Cerebellum (tissue), 4 donors: ENCODE measurements at places on chromosomes 4 and X.

DNA sequence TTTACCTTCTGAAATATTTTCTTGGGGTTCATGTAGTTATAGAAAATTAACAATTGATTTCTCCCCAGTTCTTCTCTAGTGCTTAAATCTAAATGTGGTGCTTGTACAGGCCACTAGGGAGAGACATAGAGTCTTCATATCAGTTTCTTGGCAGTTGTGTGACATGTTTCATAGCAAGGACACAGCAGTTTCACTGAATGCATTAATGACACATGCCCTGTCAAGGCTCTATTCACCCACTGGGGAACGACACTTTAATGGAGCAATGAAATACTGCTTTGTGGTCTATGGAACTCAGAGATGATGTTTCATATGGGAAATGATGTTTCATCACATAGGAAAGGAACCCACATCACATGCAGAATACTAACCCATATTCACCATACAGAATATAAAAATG is 2.8 kb downstream of the VEGFC start:
- DNase-seq: peak; percentile 30

- peak; percentile 30 for DNase-seq
Measured at GRCh38 chrX:53445977-53446376, 11.8 kb upstream of the HSD17B10 start.

DNA sequence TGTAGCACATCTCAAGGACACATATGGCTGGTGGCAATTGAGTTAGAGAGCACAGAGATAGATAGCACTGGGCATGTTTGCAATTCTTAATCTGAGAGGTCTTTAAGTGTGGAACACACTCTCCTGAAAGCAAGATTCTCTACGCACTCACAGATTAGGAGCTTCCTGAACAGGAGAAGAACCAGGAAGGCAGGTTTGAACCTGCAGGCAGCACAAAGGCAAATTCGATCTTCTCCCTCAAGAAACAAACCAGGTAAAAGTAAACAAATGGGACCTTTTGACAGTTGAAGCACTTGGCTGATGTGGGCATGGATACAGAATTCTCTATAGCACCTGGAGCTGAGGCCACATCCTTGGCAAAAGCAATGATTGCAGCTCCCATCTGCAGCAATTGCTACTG is 24.3 kb downstream of the HS3ST1 start:
- DNase-seq: no peak

GRCh38 chr4:139525414-139525813 is 30.6 kb downstream of the SETD7 start:
- no peak for DNase-seq

DNA sequence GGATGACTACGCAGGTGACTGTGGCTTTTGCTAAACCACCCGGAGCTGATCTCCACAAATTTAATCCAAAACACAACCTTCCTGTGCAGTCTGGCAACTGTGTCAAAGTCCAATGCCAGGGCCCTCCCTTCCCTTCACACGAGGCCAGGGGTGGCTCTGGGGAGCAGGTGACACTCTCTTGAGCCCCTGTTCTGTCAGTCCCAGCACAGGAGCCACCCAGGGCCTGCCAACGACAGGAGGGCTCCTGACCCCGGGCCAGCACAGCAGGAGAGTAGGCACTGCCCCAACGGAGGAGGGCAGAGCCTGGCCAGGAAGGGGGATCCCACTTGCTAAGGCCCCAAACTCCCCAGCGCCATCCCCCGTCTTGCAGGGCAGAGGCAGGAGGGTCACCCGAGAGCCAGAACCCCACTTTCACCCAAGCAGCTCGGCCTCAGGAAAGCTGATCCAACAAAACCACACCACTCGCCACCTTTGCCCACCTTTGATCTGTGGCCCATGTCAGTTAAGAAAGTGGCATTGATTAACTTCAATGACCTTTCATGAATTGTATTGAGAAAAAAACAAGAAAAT is 44.7 kb downstream of the FAM53A start:
- no peak for DNase-seq

DNA sequence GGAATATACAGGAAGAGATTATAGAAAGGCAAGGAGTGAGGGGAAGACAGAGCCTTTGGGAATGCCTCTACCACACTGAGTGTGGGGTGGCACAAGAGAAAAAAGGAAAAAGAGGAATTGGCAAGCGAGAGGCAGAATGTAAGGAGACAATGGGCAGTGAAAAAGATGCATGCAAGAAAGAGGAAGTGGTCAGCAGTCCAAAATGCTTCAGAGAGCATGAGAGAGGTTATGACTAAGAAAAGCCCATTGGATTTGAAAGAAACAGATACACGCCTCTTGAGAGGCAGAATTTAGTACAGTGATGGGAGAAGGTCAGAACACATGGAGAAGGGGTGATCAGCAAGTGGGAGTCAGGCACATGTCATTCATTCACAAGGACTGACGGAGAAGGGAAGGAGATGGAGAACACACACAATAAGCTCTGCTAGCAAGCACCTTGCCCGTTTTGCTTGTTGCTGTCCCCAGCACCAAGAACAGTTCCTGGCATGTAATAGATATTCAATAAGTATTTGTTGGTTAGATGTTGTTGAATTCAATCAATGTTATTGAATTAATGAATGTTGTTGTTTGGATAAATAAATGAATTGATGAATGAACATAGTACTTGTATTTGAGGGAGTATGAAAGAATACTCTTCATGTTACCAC is 6.3 kb downstream of the DCHS2 start:
- DNase-seq: no peak

DNA sequence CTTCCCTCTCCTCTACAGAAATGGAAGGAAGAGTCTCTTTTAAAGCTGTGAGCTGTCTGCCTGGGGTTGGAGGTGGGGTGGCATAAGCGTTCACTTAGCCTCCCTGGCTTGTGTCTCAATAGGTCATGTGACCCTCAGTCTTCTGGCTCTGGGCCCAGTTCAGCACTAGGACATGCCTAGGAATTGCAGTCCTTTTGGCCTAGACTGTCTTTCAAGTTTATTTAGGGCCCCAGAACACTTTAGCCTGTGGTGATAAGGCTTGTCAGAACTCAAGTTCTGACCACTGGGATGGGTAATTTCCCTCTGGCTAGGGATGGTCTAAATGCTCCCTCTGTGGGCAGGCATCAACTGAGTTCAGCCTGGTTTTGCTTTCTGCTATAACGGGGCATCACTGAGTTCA is 34.3 kb upstream of the ARMCX4 start:
- no peak for DNase-seq

GRCh38 chr4:155007660-155008176 is 200.7 kb upstream of the NPY2R start:
- no peak for DNase-seq

GRCh38 chrX:17529151-17529745 is 154.2 kb downstream of the NHS start:
- DNase-seq: no peak

GRCh38 chrX:69033936-69034335 is 131.3 kb downstream of the PJA1 start:
- no peak for DNase-seq

GRCh38 chr4:1077711-1078477 is 35.5 kb downstream of the RNF212 start:
- DNase-seq: no peak

- no peak for DNase-seq
Measured at GRCh38 chr4:175087145-175087544, 169.0 kb downstream of the ADAM29 start.

DNA sequence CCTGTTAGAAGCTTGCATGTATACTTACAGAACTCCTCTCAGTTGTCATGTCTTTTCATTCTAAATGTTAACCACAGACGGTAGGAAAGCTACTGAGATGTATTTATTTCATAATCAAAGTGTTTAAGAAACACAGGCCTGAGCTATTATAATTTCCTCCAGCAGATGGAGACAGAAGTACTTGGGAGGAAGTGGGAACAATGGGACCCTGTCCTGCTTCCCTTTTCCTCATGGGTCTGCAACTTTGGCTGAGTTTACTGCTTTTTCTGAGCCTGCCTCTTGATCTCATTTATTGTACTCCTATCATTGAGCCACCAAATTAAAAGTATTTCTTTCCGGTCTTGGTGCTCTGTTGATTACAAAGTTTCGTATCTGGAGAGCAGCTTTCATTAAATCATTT is 67.7 kb upstream of the SPANXN2 start:
- no peak for DNase-seq

- DNase-seq: no peak
Measured at GRCh38 chr4:6362896-6363295, 93.2 kb downstream of the WFS1 start.

- DNase-seq: no peak
Measured at GRCh38 chr4:76485450-76485849, 50.4 kb downstream of the SHROOM3 start.

DNA sequence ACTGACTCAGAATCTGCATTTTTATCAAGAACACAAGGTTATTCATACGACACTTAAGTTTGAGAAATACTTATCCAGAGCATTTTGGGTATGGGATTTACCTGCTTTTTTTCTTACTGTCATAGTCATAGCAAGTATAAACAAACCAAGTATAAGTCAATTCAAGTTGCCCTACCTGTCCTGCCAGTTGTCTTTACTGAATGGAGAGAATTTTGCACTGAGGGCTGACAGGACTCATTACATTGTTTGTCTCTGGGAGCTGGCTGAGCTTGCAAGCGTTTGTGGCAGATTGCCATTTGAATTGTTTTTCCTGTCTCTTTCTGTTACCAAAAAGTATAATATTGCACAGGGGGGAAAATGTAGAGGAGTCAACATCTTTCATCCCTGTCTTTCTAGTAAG is 278.9 kb upstream of the MAGEC2 start:
- no peak for DNase-seq

- no peak for DNase-seq
Measured at GRCh38 chrX:11789809-11790208, 31.8 kb downstream of the MSL3 start.

DNA sequence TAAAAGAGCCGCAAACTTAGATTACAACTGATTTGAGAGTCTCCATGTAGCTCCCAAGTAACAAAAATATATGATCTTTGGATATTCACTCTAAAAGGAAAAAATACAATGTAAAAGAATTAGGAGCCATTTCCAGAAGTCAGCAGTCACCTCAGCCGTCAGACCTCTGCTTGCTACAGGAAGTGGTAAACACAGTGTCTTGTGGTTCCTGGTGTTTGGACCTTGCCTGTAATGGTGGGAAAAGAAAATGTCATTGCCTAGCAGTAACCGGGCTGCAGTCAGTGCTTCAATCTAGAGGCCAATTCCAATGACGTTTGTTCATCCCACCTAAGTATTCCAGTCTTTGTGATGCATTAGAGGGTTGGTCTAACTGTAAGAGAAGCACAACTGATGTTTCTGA is 28.9 kb upstream of the SMIM31 start:
- DNase-seq: no peak

DNA sequence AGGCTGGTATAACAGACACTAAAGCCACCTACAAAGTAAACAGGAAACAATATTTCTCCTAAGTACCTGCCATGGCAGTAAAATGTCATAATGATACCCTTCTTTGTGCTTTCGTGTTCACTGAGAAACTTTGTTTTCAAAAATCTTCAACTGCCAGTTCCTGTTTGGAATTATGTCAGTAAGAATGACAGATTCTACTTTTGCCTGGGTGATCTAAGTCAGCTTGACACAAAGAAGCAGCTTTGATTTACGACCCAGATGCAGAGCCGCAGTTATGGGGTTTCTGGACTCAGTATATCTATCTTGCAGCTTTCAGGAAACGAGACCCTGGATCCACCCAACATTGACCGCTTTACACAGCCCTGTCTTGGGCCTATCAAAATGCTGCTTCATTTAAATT is 71.2 kb downstream of the SNX25 start:
- DNase-seq: no peak

- DNase-seq: no peak
Measured at GRCh38 chr4:153297116-153297515, 47.4 kb upstream of the MND1 start.

GRCh38 chr4:168652755-168653154 is 155.9 kb downstream of the PALLD start:
- no peak for DNase-seq

DNA sequence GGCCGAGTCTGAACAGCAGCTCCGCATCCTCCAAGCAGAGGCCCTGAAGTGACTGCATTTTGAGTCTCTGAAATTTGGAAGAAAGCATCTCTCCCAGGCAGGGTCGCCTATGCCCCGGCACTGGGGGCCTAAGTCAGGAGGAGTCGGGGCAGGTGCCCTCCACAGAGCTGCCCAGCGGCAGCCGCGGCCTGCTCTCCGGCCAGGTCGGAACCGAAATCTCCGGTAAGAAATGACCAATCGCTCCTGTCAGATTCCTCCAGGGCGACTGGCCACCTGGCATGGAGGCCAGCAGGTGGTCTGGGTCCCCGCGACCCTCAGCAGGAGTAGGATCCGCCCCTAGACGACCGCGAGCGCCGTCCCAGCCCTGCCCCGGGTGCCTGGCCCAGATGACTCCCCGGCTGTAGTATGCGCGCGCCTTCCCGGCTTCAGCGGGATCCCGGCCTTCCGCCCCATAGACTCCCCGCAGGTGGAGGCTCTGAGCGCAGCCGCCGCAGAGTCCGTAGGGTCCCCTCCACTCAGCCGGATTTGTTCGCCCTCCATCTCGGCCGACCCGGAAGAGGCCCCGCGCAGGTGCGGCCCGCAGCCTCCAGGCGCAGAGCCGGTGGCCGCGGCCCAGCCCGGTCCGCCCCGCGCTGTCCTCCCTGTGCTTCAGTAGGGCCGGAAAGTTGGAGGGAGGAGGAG is 1.5 kb downstream of the NKX1-1 start:
- DNase-seq: no peak

DNA sequence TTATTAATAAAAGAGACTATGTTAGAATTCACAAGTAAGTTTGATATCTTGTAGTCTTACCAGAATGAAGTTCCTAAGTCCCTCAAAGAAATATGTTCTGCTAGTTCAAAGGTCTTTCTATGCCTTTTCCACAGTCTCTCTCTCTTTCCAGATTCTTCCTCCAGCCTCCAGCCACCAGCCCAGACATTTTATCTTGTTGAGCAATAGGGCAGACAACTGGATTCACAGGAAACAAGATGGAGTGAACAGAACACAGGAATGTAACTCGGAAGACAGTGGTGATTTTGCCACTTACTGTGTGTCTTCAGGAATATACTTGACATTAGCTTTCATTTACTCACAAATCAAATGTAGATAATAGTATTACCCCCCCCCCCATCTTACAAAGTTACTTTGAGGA is 17.1 kb upstream of the CPEB2 start:
- no peak for DNase-seq

DNA sequence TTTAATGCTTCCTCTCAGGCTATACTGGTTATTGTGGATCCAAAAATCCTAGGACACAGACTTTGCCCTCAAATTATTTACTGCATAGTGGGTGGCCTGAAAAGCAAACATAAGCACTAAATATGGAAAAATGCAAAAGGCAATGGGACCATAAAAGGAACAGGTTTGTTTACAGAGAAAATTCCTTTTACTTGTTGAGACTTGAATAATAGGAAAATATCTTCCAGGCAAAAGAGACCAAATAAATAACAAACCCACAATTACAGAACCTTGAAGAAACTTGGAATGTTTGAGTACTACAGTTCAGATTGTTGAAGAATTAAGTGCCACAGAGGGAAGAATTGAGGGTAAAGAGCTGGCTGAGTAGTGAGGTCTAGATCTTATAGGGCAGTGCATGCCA is 711.0 kb downstream of the C4orf33 start:
- no peak for DNase-seq

DNA sequence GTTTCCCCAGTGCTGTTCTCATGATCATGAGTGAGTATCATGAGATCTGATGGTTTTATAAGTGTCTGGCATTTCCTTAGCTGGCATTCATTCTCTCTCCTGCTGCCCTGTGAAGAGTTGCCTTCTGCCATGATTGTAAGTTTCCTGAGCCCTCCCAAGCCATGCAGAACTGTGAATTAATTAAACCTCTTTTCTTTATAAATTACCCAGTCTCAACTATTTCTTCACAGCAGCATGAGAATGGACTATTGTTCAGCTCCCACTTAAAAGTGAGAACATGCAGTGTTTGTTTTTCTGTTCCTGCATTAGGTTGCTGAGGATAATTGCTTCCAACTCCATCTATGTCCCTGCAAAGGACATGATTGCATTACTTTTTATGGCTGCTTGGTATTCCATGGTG is 311.7 kb upstream of the CTSO start:
- DNase-seq: no peak
